ENCODE measurements at places on chromosomes 6 and 20.

- no peak for DNase-seq
Observed at GRCh38 chr6:43260791-43261190, 17.5 kb downstream of the TTBK1 start.

- DNase-seq: no peak
Observed at GRCh38 chr6:107534571-107535141, 44.7 kb downstream of the SOBP start.

DNA sequence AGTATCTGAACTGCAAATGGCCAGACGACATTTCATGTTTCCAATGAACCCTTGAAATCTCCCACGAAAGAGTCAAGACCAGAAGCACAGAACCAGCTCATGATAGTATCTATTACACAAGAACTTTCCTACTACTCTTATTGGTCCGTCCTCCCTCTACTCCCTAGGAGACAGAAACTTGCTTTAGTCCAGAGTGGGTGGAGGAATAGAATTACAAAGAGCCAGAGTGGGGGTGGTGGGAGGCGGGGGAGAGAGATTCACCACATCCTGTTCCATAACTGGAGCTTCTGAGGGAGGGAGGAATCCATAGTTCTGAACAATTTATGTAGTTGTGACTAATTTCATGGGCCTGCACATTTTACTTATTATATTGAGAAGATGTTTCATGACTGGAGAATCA, 18.5 kb upstream of the WFDC10A start:
- DNase-seq: peak; percentile 64

DNA sequence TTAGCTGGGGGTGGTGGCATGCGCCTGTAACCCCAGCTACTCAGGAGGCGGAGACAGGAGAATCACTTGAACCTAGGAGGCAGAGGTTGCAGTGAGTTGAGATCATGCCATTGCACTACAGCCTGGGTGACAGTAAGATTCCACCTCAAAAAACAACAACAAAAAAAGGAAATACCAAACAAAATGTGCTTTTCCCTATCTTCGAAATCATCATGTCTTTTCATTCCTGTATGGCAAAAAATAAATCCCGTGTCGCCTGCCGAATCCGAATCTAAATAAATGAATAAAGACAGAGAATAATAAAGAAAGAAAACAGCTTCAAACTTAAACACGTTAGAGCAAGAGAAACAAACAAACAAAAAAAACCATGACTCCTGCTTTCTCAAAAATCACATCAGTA, 11.8 kb downstream of the B4GALT5 start:
- DNase-seq: no peak

- DNase-seq: no peak
Observed at GRCh38 chr20:58010186-58010585, 218.3 kb downstream of the ANKRD60 start.

- DNase-seq: no peak
Observed at GRCh38 chr20:18405826-18406225, 61.0 kb downstream of the DZANK1 start.

DNA sequence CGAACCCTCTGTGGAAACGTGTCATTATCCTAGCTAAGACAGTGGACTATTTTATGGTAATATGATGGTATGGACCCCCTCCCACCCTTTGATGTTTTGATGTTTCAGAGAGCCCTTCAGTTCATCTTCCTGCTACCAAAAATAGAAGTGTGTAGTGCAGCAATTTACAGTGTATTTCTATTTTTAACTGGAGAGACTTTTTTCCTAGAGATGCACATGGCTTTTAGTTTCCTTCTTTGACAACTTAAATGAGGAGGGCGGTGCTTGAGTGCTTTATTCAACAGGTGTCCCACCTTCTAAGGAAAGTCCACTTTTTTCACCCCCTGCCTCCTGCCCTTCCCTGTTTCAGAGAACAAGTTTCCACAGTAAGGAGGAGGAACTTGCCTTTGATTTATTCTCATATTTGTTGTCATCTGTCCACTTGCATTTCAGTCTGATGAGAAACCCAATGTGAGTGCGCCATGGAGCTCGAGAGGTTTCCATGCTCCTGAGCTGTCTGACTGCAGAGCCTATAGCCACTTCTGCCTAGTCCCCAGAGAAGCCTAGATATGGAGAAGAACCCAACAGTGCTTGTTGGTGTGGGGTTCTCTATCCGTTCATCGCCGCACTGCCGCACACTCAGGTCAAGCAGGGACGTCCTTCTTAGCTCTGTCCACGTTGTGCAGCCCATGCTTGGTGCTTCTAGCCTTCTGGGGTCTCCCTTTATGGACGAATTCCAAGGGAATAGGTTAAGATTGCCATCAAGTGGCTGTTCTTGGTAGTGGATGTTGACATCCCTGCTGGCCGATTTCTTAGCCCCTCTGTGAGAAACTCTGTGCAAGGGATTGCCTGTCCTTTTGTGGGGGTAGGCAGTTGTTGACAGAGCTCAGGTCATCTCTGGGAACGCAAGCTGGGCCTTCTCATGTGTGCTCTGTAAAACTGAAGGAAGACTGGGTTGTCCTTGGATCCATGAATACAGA, 144.2 kb downstream of the JARID2 start:
- no peak for DNase-seq

DNA sequence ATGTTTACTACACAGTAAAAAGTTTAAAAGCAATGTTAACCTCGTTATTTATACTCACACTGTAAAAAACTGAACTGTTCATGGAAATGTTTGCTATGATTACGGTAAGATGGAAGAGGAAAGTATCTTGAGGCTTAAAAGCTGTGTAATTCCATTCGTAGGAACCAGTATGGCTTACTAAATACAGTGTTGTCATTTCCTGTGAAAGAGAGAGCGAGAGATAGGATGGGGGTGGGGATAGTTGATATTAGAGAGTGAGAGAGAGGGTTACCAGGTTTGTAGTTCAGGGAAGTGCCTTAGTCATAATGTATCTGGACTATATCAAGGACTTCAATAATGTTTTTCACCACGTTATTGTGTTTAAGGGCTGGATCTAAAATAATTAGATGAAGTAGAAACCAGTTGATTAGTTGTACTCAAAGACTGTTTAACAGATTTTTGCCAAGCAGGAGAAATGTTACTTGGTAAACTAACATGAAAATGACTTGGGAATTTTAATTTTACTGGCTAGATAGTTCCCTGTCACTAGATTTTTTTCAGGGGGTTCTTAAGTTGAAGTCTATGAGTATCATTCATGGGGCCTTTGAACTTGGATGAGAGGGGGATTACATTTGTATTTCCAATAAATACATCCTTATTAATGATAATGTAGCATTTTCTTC, 30.4 kb downstream of the AFDN start:
- DNase-seq: no peak

- no peak for DNase-seq
Observed at GRCh38 chr20:10300582-10301446, 82.2 kb downstream of the SNAP25 start.

GRCh38 chr6:30127238-30128093, 8.5 kb upstream of the TRIM40 start:
- DNase-seq: no peak

- DNase-seq: no peak
Observed at GRCh38 chr6:70520575-70520974, 46.2 kb upstream of the SDHAF4 start.

DNA sequence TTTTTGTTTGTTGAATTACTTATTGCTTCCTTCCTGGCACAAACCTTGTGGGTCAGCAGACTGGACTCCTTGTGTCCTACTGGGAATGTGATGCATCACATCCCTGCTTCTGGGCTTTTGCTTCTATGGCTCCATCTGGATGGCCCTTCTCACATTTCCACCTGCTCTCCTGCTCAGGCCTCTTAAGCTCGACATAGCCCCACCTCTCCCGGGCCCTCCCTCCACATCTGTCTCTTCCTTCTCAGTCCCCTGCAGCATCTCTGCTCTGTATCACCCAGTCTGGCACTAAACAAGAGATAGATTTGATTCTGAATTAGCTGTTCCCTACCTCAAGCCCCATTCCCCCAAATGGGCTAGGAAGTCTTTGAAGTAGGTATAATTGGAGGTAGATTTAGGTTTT, 356.8 kb downstream of the DHX35 start:
- no peak for DNase-seq

DNA sequence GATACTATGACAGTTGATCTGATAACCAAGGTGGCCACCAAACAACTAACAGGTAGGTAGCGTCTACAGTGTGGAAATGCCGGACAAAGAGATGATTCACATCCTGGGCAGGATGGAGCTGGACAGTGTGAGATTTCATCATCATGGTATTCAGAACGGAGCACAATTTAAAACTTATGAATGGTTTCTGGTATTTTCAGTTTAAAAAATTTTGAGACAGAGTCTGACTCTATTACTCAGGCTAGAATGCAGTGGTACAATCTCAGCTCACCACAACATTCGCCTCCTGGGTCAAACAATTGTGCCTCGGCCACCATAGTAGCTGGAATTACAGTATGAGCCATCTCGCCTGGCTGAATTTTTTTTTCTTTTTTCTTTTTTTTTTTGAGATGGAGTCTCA, 43.8 kb downstream of the CEP57L1 start:
- no peak for DNase-seq

DNA sequence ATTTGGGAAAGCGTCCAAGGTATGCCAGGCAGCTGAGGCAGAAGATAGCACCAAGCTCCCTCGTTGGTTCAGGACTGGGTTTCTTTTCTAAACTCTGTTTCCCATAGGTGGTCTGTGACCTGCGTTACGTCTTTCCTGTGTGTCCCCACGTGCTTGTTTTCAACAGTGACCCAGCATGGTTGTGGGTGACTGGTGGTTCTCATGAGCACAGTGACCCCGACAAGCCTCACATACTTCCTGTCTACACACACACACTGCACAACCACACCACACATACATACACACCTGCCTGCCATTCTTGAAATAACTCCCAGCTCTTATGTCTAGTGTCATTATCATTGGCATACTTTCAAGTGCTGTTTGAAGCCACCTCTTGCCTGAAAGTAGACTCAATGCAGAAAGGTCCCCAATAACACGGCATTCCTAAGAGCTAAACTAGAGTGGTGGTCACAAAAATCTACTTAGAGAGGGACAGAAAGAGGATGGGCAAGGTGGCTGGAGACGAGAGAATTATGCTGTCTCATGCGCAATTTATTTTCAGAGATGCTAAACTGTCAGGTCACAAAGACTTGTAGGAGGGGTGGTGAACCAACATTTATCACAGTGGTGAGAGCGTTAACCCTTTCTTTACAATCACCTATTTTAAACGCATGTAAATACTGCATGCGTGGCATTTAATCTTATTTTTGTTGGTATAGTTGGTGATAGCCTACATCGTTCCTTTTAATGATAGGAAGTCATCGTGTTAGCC, 66.7 kb downstream of the GCNT2 start:
- DNase-seq: no peak

DNA sequence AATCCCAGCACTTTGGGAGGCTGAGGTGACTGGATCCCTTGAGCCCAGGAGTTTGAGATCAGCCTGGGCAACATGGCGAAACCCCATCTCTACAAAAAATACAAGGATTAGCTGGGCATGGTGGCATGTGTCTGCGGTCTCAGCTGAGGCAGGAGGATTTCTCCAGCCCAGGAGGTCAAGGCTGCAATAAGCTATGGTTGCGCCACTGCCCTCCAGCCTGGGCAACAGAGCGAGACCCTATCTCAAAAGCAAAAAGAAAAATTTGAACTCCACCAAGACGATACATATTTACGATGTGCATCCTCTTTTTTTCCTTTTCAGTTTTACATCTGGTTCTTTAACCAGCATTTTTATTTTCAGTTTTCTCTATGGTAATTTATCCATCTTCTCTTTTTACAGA, 162.1 kb downstream of the JARID2 start:
- DNase-seq: no peak

GRCh38 chr6:155264693-155265320, 994 bp downstream of the CLDN20 start:
- DNase-seq: no peak

DNA sequence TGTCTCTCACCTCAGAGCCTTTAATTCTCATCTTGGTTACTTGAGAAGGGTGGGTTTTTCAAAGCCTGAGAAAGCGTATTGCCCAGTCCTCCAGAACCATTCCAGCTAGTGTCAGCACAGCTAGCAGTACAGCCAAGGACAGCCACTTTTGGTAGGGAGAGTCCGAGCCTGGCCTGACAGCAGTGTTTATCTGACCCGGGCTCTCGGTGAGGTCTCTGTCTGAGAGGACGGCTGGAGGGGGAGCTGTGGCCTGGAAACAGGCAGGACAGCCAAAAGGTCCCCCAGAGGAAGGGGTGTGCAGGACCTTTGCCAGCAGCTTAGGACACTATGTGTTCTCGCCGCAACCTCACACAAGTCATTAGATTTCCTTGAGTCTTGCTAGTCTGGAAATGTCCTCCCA, 38.8 kb downstream of the LYRM2 start:
- DNase-seq: no peak

- no peak for DNase-seq
Observed at GRCh38 chr20:49290608-49291191, 12.8 kb upstream of the ZNFX1 start.

DNA sequence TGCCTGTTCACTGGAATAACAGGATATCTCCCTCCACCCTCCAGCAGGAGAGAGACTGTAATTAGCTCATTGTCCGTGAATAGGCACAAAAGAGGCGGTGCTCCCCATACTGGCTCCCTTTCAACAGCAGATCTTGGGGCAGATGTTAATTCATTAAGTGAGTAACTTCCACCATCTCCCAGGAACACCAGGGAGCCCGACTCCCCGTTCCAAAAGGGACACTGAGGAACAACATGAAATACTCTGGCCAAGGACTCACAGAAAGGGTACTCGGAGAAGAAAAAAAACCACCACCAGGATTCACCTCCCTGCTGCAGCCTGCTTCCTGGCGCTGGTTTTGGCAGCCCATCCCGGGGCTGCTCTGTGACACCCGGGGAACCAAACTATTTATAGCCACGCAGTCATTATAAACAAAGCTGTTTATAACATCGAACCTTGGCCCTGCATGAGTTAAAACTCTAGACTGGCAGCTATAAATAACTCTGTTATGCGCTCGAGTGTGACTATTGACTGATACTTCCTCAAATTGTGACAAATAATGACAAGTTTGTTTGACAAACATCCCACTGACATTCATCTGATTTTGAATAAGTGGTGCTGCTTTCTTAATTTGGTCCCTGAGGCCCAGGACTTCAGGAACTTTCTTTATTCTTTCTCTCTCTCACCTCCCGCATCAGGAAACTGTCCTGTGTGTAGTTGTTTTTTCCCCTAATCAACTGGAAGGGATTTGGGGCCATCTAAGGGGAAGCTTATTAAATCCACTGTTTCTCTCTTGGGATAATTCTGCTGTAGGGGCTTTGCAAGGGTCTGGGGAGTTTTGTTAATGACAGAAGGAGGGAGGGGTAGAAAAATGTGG, 521.6 kb downstream of the CD83 start:
- no peak for DNase-seq

DNA sequence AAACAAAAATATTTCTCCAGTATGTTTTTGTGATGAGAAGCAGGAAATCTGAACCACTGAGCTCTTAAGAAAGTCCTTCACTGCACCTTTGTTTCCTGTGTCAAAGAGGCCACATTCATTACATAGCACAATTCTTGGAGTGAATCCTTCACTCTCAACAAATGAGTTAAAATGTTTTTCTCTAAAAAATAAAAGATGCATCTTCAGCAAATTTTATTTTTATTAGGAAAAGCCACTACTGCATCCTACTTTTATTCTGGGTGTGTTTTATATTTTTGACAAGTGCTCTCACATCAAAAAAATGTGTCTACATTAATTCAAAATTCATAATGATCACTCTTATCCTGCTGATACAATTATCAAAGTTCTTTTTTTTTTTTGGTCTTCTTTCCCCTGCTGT, 76.3 kb downstream of the PLCB4 start:
- DNase-seq: no peak
